ENCODE measurements at places on chromosomes 7 and 10.

GRCh38 chr7:29539471-29539870 lies 24.2 kb upstream of the PRR15 start:
- no peak for DNase-seq

DNA sequence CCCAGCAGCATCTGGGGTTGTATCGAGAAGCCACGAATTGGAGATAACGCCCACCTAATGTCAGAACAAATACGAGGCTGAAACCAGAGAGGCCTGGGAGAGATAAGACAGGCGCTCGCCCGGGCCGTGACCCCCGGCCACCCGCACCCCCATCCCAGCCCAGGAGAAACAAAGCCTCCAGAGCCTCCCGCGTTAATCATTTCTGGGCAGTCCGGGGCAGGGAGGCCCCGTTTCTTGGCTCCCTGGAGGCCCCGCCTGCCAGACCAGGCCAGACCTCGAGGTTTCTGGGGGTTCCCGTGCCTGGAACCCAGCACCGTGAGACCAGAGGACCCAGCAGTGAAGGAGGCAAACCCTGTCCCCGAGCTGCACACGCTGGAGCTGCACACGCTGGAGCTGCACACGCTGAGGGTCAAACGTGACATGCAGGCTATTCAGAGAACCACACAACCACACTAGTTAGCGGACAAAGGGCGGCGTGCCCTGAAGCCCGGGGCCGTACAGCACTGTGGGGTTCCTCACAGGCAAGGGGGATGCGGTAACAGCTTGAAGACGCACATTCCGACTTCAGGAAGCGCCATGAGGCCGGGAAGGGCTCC lies 53.4 kb downstream of the FOXL3 start:
- no peak for DNase-seq

- DNase-seq: no peak
These were observed 5.5 kb upstream of the FAM131B start for GRCh38 chr7:143367972-143368371.

- DNase-seq: no peak
These were observed 341.0 kb upstream of the ZMIZ1 start for GRCh38 chr10:78727728-78728127.

- no peak for DNase-seq
These were observed 43.8 kb downstream of the EXOC6 start for GRCh38 chr10:92891885-92892690.

GRCh38 chr7:122188785-122189184 lies 44.7 kb upstream of the AASS start:
- no peak for DNase-seq

DNA sequence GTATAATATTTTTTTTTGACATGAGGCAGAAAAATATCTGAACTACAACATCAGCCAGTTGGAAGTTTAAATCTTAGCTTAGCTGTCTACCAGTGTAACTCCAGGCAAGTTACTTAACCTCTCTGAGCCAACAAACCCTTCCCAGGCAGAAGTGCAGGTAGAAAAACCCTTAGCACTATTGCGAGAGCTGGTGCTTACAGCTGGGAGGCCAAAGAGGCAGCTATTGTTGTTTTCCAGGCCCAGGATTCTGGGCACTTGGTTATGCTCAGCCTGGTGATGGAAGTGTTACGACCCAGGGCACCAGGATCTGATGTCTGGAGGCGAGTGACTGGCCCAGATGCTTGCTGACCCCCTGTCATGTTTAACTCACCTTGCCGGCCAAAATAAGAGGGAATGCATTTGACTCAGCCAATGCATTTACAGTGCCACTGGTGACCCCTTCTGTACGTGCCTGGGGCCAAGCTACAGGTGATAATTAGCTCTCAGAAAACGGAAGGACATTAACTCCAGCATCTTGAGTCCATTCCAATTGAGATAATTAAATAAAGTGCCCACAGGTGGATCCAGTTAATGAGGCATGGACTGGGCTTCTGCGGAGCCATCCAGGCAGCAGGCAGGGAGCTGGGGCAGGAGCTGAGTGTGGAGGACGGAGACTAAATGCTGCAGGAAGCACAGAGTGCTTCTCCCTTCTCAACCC lies 126.5 kb upstream of the HABP2 start:
- DNase-seq: no peak

GRCh38 chr7:38291117-38291647 lies 17.7 kb upstream of the TARP start:
- no peak for DNase-seq

DNA sequence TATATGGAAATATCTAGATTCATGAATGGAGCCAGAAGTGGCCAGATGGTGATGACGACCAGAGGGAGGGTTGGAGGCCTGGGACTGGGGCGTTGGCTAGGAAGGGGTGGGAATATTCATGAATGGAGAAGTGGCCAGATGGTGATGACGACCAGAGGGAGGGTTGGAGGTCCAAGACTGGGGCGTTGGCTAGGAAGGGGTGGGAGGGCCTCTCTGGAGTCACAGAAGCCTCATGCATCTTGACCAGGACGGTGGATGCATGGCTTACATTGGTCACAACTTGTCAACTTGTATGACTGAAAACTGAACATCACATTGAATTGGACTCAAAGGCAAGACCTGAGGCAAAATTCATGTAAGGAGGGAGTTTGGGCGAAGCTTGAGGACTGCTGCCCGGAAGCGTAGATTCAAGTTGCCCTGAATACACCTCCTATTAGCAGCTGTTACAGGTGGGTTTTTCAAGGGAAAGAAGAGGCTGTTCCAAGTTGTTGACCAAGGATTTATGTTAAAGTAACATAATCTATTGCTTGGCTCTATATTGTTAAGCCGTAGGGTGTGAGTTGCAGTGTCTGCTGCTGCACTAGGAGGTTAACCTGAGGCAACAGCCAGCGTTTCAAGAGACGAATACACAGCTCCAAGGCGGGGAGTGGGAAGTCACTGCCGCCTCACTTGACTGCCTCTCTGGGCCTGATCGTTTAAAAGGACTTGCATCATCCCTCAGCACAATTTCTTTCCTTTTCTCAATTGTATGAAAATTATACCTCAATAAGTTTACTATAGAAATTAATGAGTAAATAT lies 55.1 kb upstream of the FAM20C start:
- DNase-seq: no peak

DNA sequence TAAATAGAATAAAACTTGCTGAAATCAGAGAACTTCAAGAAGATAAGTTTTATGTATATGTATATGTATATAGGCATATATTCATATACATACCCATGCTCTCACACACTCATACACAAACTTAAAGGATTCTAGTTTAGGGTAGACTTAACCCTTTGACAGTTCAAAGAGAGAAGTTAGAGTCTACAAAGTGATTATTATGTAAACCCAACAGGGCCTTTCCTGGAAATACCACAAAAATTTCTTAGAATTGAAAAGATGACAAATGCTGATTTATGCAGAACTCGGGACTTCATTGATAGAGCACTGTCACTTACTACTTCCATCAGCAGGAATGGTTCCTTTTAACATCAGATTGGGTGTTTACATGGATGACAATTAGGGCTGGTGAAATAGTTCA lies 763.5 kb downstream of the AUTS2 start:
- no peak for DNase-seq
